ENCODE measurements at places on chromosomes 12 and 14. TPM values are rescaled to one million over a fixed set of nuclear protein-coding genes. Genes with fewer than 3 reads are reported as not detected.

Gene PTHLH
- total RNA-seq = 2.1 TPM

Gene PNMA1
- 145 TPM for total RNA-seq

Gene OTX2
- total RNA-seq = 17.1 TPM

Gene SDR9C7
- total RNA-seq = 0.23 TPM

Gene TMEM229B
- 35.1 TPM for total RNA-seq

Gene ACRBP
- 0.46 TPM for total RNA-seq

All from diencephalon (tissue), 1 donor.